Endothelial cell (in vitro differentiated cells): ENCODE measurements at places on chromosomes 3 and 15.

GRCh38 chr3:46196261-46196957, 11.7 kb downstream of the CCR1 start:
- peaks cover 4% of the 10 kb centered on the region for H3K36me3 ChIP-seq
- DNase-seq, result no peak

- no peak overlapping the region for H3K27ac ChIP-seq
- no peak for DNase-seq
These were observed 116.6 kb downstream of the SLCO3A1 start for GRCh38 chr15:91970142-91970541.

DNA sequence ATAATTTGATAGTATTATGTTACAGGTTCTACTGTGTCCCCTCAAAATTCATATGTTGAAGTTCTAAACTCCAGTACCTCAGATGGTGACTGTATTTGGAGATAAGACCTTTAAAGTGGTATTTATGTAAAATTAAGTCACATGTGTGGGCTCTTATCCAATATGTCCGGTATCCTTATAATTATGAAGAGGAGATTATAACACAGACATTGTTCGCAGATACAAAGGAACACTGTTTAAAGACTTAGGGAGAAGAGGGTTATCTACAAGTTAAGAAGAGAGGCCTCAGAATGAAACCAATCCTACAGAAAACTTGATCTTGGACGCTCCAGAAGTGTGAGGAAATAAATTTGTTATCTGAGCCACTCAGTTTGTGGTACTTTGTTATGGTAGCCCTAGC, 50.9 kb downstream of the DPH6 start:
- DNase-seq, result no peak
- no peaks in the 10 kb centered on the region for H3K4me1 ChIP-seq
- H3K27me3 ChIP-seq, result no peaks in the 10 kb centered on the region
- H3K4me3 ChIP-seq, result no peak overlapping the region
- no peaks in the 10 kb centered on the region for H3K36me3 ChIP-seq

GRCh38 chr3:171427771-171428320, 32.4 kb downstream of the TNIK start:
- no peak for DNase-seq
- peaks cover 10% of the 10 kb centered on the region for H3K4me1 ChIP-seq
- no peak overlapping the region for H3K27ac ChIP-seq
- no peak overlapping the region for H3K4me3 ChIP-seq
- H3K36me3 ChIP-seq, result peaks cover 3% of the 10 kb centered on the region
- H3K27me3 ChIP-seq, result peaks cover 1% of the 10 kb centered on the region

GRCh38 chr3:35483131-35483530, 156.2 kb upstream of the ARPP21 start:
- peaks cover 1% of the 10 kb centered on the region for H3K27me3 ChIP-seq
- no peaks in the 10 kb centered on the region for H3K4me1 ChIP-seq
- H3K4me3 ChIP-seq, result no peak overlapping the region
- no peaks in the 10 kb centered on the region for H3K36me3 ChIP-seq

DNA sequence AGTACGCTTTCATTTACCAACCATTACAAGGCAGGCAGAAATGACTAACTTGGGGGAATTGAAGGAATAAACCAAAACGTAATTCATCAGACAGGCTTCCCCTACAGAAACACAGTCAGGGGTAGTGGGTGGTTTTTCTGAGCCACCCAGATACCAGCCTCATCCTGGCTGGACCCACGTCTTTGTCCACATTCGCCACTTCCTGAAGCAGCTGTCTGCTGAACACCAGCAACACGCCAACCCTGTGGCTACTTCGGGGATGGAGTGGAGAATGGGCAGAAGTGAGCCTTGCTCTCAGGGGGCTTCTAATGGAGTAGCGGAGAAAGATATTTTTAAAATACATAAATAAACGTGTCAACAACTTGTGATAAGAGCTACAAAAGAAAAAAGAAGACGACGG, 40.1 kb downstream of the SYNM start:
- peaks cover 5% of the 10 kb centered on the region for H3K27me3 ChIP-seq
- H3K27ac ChIP-seq, result no peak overlapping the region
- H3K4me3 ChIP-seq, result peak overlapping the region; percentile 17
- no peak for DNase-seq

DNA sequence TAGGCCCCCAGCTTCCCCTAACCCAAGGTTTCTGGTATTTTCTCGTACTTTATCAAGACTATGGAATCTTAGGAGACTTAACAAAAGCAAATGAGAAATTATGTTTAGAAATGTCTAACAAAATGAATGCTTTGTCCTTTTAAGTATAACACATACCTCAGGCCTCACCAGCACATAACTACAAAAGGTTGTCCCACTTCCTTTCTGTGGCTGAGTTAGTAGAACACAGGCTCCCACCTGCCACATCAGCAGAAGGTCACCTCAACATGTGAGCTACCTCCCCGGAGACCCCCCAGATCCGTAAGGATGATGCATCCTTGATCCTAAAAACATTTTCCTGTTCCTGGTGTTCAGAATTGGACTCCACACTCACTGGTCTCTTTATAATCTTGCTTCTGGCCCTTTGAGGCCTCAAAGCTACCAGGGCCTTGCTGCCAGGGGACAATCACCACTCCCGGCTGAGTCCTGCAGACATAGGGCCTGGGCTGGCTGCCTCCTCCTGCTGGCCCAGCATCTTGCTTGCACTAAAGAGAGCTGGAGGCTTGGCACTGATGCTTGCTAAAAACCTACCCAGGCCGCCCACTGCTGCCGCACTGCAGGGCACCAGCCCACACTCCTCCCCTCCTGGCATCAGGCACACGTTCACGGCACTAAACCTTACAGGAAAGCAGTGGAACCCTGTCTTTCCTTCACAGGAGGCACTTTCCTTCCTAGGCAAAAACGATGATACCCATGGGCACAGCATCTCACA, 2.9 kb downstream of the CCRL2 start:
- H3K4me3 ChIP-seq, result no peak overlapping the region
- H3K27ac ChIP-seq, result no peak overlapping the region
- no peaks in the 10 kb centered on the region for H3K36me3 ChIP-seq
- DNase-seq, result no peak

DNA sequence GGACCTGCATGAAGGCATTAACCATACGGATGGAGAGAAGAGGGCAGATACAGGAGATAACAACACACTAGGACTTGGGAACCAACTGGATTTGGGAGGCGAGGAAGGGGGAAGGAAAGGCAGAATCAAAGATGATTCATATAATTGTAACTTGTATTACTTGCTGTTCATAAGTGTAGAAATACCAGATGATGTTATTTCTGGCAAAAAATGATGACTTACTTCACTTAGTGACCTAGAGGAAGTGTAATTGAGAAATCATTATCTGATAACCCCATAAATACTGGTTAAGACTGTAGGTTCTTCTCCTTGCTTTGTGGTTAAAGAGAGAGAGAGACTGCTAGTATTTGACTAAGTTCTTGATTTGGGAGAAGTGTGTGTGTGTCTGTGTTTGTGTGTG, 50.5 kb upstream of the GK5 start:
- H3K27me3 ChIP-seq, result peaks cover 3% of the 10 kb centered on the region
- H3K4me3 ChIP-seq, result no peak overlapping the region
- peaks cover 3% of the 10 kb centered on the region for H3K36me3 ChIP-seq

- no peaks in the 10 kb centered on the region for H3K36me3 ChIP-seq
- H3K27me3 ChIP-seq, result no peaks in the 10 kb centered on the region
- no peak overlapping the region for H3K27ac ChIP-seq
- H3K4me3 ChIP-seq, result no peak overlapping the region
- no peak for DNase-seq
- H3K4me1 ChIP-seq, result no peaks in the 10 kb centered on the region
These were observed 50.6 kb upstream of the AZI2 start for GRCh38 chr3:28399206-28399605.

GRCh38 chr3:186411994-186412393, 50.0 kb upstream of the DGKG start:
- H3K4me3 ChIP-seq, result no peak overlapping the region
- peaks cover 12% of the 10 kb centered on the region for H3K4me1 ChIP-seq
- peaks cover 5% of the 10 kb centered on the region for H3K27me3 ChIP-seq

- H3K27ac ChIP-seq, result no peak overlapping the region
- no peaks in the 10 kb centered on the region for H3K36me3 ChIP-seq
- no peak overlapping the region for H3K4me3 ChIP-seq
- no peak for DNase-seq
These were observed 27.5 kb downstream of the SMAD3 start for GRCh38 chr15:67092752-67093503.

- no peak overlapping the region for H3K4me3 ChIP-seq
- peaks cover 2% of the 10 kb centered on the region for H3K27me3 ChIP-seq
- DNase-seq, result no peak
- H3K27ac ChIP-seq, result no peak overlapping the region
These were observed 31.2 kb upstream of the LACTB start for GRCh38 chr15:63090472-63090871.

DNA sequence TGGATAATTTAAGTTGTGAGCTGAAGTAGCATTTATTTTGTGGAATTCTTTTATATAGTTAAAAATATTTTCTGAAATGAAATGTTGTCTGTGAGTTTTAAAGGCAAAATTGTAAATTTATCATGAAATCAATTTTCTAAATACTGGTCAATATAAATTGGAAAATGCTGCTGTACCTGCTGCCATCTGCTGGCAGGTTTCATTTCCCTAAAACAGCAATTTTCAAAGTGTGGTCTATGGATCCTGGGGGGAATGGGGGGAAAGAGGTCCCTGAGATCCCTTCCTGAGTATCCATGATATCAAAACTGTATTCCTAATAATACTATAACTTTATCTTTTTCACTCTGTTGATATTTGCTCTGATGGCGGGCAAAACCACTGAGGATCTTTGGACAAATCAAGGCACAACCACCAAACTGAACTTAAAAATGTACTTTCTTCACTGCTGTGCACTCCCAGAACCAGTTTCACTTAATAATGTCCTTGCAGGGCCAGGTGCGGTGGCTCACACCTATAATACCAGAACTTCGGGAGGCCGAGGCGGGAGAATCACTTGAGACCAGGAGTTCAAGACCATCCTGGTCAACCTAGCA, 17.2 kb upstream of the CCR4 start:
- no peaks in the 10 kb centered on the region for H3K4me1 ChIP-seq
- H3K27ac ChIP-seq, result no peak overlapping the region
- peak; percentile 41 for DNase-seq
- H3K27me3 ChIP-seq, result no peaks in the 10 kb centered on the region
- H3K36me3 ChIP-seq, result no peaks in the 10 kb centered on the region
- no peak overlapping the region for H3K4me3 ChIP-seq
